Hypothalamus (tissue), 51 donors: ENCODE measurements at places on chromosomes 7 and 10.

DNA sequence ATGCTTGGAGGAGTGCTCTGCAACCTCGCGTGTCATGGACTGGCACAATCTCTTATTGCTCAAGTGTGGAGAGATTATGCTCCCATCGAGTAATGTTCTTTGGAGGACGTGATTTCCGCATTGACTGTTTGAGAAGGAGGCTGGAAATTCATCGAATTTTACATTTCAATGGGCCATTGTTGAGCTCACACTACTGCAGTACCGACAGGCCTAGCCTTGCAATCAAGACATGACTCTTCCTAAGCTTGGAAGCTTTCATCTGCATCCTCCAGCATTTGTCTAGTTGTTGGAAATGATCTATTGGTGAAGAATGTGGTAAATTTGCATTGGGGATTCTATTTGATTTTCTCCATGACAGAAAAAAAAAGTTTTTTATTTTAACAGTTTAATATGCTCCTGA is 156.8 kb downstream of the FZD1 start:
- DNase-seq = no peak

- DNase-seq = no peak
Measured at GRCh38 chr7:121244120-121244870, 84.5 kb upstream of the WNT16 start.

- no peak for DNase-seq
Measured at GRCh38 chr7:8714791-8715190, 281.4 kb downstream of the NXPH1 start.

GRCh38 chr7:137335814-137336213 is 7.7 kb downstream of the PTN start:
- DNase-seq = no peak

DNA sequence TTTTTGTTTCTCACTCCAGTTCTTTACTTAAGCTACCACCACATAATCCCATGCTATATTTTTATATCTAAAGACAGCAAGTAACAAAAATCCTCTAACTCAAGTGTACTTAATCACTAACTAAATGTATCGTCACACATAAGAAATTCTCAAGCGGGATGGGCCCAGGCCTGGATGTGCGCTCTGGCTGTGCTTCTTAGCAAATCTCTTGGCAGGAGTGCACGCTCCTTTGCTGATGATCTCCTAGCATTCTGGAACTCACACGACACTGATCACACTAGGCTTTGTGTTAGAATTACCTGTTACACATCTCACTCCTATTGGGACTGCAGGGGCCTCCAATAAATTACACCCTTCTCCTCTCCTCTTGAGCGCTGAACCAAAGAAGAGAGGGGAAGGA is 46.7 kb upstream of the CALD1 start:
- no peak for DNase-seq

DNA sequence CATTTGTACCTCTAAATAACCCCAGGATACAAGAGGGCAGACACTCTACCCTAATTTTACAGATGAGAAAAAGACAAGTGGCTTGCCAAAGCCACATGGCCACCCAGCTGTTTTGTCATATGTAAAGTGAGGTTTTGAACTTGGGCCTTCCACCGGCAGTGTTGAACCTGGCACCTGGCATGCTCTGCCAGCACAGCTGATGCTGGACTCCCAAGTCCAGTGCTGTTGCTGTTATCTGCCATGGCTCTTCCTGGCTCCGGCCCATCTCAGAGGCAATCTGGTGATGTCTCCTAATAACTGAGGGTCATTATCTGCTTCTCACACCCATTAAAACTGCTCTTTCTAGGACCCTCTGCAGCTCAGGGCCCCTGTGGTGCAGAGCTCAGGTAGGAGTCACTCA is 25.0 kb downstream of the BCCIP start:
- no peak for DNase-seq

- no peak for DNase-seq
Measured at GRCh38 chr10:117136391-117136975, 1.6 kb downstream of the VAX1 start.
